Naive thymus-derived CD4-positive, alpha-beta T cell (primary cell): ENCODE measurements at places on chromosomes 7 and 10.

DNA sequence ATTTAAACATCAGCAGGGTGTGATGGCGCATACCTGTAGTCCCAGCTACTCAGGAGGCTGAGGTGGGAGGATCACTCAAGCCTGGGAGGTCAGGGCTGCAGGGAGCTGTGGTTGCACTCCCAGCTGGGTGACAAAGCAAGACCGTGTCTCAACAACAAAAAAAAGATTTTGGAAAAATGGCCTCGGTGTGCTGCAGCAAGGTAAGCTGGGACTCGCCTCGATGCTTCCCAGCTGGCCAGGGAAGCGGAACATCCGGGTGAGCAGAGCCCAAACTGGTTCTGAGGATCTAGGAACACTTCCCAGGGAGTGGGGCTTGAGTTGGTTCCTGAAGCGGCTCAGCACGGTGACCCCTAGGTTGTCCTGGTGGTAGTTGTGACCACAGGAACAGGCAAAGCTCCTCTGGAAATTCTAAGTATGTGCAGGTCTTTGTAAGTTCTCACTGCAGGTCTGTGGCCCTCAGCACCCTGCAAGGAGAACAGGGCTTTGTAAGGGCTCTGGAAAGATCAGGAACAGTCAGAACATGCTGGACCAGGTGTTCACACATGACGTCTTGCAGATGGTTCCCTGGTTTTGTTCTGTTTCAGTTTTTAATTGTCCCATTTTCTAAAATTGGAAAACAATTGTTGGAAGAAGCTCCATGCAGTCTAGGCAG lies 38.6 kb upstream of the ZMIZ2 start:
- peaks cover 6% of the 10 kb centered on the region for H3K4me1 ChIP-seq
- H3K27ac ChIP-seq = no peak overlapping the region
- no peak overlapping the region for H3K4me3 ChIP-seq
- H3K27me3 ChIP-seq = no peaks in the 10 kb centered on the region

DNA sequence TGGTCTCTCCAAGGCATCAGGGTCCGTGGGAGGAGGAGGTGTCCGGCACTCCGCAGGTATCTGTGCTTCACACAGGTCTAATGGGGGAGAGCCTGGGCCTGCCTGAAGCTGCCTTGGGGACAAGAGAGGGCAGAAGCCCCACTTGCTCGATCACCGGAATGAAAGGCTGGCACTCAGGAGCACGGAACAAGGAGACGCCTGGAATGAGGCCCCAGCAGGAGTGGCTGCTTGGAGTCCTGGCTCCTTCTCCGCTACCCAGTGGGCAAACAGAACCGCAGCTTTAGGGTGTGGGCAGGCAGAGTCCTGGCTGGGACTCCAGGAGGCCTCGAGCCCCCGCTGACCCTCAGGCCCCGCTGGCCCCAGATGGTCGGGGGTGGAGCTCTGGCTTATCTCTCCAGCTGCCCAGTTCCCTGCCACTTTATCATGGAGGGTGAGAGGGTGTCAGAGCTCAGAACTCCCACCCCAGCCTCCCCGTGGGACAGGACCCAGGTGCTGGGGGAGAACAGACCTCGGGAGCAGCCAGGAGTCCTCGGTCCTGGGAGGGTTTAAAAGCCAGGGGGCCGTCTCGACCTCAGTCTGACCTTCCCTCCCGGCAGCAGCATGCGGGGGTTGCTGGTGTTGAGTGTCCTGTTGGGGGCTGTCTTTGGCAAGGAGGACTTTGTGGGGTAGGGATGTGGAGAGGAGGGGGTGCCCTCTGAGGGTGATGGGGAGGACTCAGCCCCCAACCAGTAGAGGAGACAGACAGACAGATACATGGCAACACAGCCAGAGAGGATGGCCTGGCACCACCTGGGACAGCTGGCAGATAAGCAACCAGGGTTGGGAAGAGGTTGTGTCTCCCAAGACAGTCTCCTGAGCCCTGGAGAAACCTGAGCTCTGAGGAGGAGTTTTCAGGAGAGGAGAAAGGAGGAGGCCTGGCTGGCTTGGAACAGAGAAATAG lies at the start of gene CPA1:
CPA1 (plus strand) TSS at position 574 of the 940 bp plus-strand sequence; CDS start at position 601, 27 bp downstream.
- no peaks in the 10 kb centered on the region for H3K27me3 ChIP-seq
- H3K27ac ChIP-seq = no peak within 1 kb of the TSS
- no peak within 1 kb of the TSS for H3K4me3 ChIP-seq

- H3K36me3 ChIP-seq = no peaks in the 10 kb centered on the region
- no peaks in the 10 kb centered on the region for H3K4me1 ChIP-seq
- no peak overlapping the region for H3K4me3 ChIP-seq
- H3K27ac ChIP-seq = no peak overlapping the region
- no peaks in the 10 kb centered on the region for H3K27me3 ChIP-seq
- DNase-seq = no peak
Measured at GRCh38 chr7:78151229-78151628, 352.7 kb downstream of the PHTF2 start.

GRCh38 chr7:8056439-8056838 lies 87.8 kb downstream of the GLCCI1 start:
- peaks cover 1% of the 10 kb centered on the region for H3K4me1 ChIP-seq
- H3K4me3 ChIP-seq = no peak overlapping the region
- no peak overlapping the region for H3K27ac ChIP-seq
- DNase-seq = no peak
- H3K27me3 ChIP-seq = no peaks in the 10 kb centered on the region

DNA sequence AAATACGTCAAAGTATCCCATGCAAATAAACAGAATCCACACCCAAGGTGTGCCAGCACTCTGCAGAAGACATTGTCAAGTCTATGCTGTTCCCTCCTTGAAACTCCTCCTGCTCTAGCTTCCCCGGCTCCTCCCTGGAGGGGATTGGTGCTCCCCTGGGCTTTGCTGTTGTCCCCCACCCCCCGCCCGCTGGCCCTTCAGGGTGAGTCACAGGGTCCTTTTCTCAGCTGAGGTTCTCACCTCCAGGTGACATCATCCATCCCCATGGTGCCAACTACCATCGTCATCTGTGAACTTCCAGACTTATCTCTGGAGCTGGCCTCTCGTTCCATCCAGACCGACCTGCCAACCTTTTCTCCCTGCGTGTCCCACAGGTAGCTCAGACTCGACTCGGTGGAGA lies 77.0 kb downstream of the ITIH5 start:
- no peaks in the 10 kb centered on the region for H3K4me1 ChIP-seq
- H3K36me3 ChIP-seq = no peaks in the 10 kb centered on the region

GRCh38 chr7:113454597-113455169 lies 336.3 kb upstream of the SMIM30 start:
- H3K27me3 ChIP-seq = no peaks in the 10 kb centered on the region
- H3K27ac ChIP-seq = no peak overlapping the region
- DNase-seq = no peak
- H3K4me1 ChIP-seq = no peaks in the 10 kb centered on the region

DNA sequence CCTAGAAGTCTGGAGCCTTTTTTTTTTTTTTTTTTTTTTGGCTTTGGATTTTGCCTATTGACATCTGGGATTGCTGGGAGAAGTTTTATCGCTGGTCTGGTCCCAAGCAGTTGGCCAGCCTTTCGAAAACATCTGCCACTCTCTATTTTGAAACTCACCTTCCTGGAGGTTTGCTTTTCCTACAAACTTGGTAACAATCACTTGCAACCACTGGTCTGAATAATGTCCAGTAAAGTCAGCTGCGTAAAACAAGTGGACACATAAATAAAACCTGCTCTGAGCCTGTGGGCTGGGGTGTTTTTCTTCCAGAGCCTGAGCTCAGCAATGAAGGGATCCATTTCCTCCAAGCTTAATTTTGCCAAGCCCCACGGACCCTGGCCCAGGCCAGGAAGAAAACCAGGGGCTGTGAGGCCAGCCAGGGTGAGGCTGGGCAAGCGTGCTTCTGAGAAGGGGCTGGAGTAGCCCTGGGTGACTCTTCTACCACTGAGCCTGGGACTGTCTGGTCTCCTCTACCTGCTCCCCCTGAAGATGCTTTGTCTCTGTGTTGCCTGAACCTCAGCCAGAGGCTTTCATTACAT lies 202.2 kb downstream of the GFRA1 start:
- H3K4me1 ChIP-seq = no peaks in the 10 kb centered on the region
- no peak overlapping the region for H3K27ac ChIP-seq
- H3K27me3 ChIP-seq = no peaks in the 10 kb centered on the region

DNA sequence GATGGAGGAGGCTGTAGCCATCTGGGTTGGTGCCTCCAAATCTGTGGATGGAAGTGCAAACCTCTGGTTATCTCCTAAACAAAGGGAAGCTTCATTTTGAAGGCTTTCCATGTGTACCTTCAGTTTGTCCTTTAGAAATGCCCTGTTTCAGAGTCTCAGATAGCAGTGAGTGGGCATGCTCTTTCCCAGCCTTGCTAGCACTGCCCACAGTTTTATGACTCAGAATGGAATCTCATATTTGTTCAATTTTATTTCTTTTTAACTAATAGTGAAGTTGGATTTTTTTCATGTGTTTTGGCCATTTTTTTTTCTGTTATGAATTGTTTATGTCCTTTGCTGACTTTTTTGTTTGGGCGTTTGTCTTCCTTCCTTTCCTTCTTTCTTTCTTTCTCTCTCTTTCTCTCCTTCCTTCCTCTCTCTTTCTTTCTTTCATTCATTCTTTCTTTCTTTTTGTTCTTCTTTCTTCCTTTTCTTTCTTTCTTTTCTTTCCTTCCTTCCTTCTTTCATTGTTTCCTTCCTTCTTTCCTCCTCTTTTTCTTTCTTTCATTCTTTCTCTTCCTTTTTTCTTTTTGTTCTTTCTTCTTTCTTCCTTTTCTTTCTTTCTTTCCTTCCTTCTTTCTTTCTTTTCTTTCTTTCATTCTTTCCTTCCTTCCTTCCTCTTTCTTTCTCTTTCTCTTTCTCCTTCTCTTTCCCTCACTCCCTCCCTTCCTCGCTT lies 25.6 kb downstream of the PRF1 start:
- no peak for DNase-seq
- H3K4me1 ChIP-seq = peaks cover 34% of the 10 kb centered on the region
- no peaks in the 10 kb centered on the region for H3K27me3 ChIP-seq

- H3K27ac ChIP-seq = no peak overlapping the region
- no peak for DNase-seq
- no peak overlapping the region for H3K4me3 ChIP-seq
- H3K27me3 ChIP-seq = no peaks in the 10 kb centered on the region
- H3K36me3 ChIP-seq = no peaks in the 10 kb centered on the region
- no peaks in the 10 kb centered on the region for H3K4me1 ChIP-seq
Measured at GRCh38 chr7:157903710-157904109, 566.9 kb downstream of the DNAJB6 start.
